Glomerular endothelial cell (primary cell): ENCODE measurements at places on chromosomes 2 and 18. TPM values are rescaled to one million over a fixed set of nuclear protein-coding genes. Genes with fewer than 3 reads are reported as not detected.

DNA sequence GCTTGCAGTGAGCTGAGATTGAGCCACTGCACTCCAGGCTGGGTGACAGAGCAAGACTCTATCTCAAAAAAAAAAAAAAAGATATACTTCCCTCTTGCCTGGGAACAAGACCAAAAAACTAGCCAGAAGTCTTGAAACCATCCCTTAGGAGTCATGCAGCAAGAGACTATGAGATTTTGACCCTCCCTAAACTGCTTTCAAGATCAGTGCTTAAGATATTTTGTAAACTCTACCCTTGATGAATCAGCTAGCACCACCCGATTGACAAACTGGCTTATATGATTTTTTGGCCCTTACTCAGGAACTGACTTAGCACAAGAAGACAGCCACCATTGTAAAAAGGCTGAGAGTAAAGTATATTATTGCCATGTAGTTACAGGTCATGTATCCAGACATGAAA is 3.8 kb downstream of the SULT1C3 start:
- DNase-seq: no peak

GRCh38 chr2:88265352-88266303 is 95.5 kb downstream of the THNSL2 start:
- DNase-seq: no peak

The SAG gene
- total RNA-seq: not detected in 2 replicates

The CLEC4F gene
- total RNA-seq: 0.18 TPM in 1 of 2 replicates, not detected in the other
